ENCODE measurements at places on chromosomes 12 and 14. TPM values are rescaled to one million over a fixed set of nuclear protein-coding genes. Genes with fewer than 3 reads are reported as not detected.

Gene RIMKLB
- polyA plus RNA-seq: 41.8 TPM

Gene BBOF1
- 8.2 TPM for polyA plus RNA-seq

Gene LRRC10
- polyA plus RNA-seq: not detected

Gene GPR162
- 3.8 TPM for polyA plus RNA-seq

Gene SRRM4
- polyA plus RNA-seq: 4.1 TPM

All from Purkinje cell (primary cell).